ENCODE measurements at places on chromosomes 7 and 10. TPM values are rescaled to one million over a fixed set of nuclear protein-coding genes. Genes with fewer than 3 reads are reported as not detected.

The TEX36 gene
- not detected for total RNA-seq

The ZNF488 gene
- not detected for total RNA-seq

The CHST3 gene
- total RNA-seq: 13.8 TPM

The AASS gene
- 128 TPM for total RNA-seq

The SNCG gene
- total RNA-seq: 172 TPM

The STK32C gene
- 11.4 TPM for total RNA-seq

The CDNF gene
- 3.1 TPM for total RNA-seq

The HOXA4 gene
- total RNA-seq: 2.4 TPM

The SAP25 gene
- not detected for total RNA-seq

The TAF5 gene
- total RNA-seq: 3.9 TPM

The RSPH10B gene
- total RNA-seq: not detected

The NUPR2 gene
- not detected for total RNA-seq

The SHH gene
- total RNA-seq: not detected

The KCNH2 gene
- total RNA-seq: not detected

The TCAF2 gene
- 3.0 TPM for total RNA-seq

The ARHGAP22 gene
- total RNA-seq: 2.1 TPM

The HTR5A gene
- total RNA-seq: not detected

The CCDC7 gene
- 30.8 TPM for total RNA-seq

The CAMK2B gene
- total RNA-seq: 0.49 TPM

The ATOH7 gene
- total RNA-seq: not detected

The CALU gene
- total RNA-seq: 200 TPM

The CUBN gene
- 6.0 TPM for total RNA-seq

The ZNF398 gene
- 15.0 TPM for total RNA-seq

The SMIM30 gene
- total RNA-seq: 35.2 TPM

The LLCFC1 gene
- not detected for total RNA-seq

The SPDYE6 gene
- total RNA-seq: not detected

The C10orf62 gene
- total RNA-seq: not detected

The PCDH15 gene
- total RNA-seq: not detected

The RNLS gene
- 27.7 TPM for total RNA-seq

The FOXP2 gene
- 20.1 TPM for total RNA-seq

The ITIH5 gene
- total RNA-seq: 149 TPM

The VAX1 gene
- total RNA-seq: not detected

The FAM24B gene
- total RNA-seq: 1.5 TPM

The PRKAR2B gene
- 401 TPM for total RNA-seq

The ELFN1 gene
- 3.6 TPM for total RNA-seq
